ENCODE measurements at places on chromosomes 1 and 21.
A peak's percentile ranks its signal among the peaks of the same experiment; 100 is the strongest.

- DNase-seq: no peak
Measured at GRCh38 chr1:231091415-231091814, 51.4 kb upstream of the FAM89A start.

GRCh38 chr1:21247892-21248715 is 42.2 kb downstream of the ECE1 start:
- DNase-seq: no peak

DNA sequence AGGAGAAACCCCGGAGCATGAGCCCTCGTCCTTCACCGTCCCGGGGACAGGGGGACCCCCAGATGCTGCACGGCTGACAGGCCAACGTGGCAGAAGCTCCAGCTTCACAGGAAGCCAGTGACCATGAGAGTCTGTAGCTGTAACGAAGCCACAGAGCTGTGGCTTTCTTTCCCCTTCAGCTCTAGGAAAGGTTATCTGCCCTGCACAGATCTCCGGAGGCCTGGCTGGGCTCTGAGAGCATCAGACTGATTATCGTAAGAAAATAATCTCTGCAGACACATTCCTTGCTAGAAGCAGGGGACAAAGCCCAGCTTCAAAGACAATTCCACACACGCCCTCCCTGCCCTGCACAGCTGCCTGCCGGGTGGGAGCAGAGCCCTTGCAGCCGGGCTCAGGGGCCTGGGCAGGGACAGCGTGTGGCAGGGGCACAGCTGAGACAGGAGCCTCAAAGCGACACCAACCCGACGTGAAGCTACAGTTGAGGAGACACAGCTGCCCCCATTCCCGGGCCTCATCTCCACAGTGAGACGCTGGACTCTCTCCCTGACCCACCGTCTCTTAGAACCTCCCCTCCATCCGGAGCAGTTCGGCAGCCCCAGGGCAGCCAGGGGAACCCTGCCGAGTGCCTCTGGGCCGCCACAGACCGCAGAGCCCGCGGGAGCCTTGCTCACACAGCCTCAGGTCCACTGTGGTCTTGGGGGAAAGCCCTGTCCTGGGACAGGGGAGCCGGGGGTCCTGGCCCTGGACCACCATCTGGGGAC is 30.6 kb downstream of the POFUT2 start:
- no peak for DNase-seq

- no peak for DNase-seq
Measured at GRCh38 chr1:23862640-23863039, 5.5 kb downstream of the FUCA1 start.

GRCh38 chr1:161382214-161383019 is 14.7 kb upstream of the CFAP126 start:
- DNase-seq: peak; percentile 35

GRCh38 chr21:44819283-44820243 is 1.7 kb upstream of the SUMO3 start:
- no peak for DNase-seq

DNA sequence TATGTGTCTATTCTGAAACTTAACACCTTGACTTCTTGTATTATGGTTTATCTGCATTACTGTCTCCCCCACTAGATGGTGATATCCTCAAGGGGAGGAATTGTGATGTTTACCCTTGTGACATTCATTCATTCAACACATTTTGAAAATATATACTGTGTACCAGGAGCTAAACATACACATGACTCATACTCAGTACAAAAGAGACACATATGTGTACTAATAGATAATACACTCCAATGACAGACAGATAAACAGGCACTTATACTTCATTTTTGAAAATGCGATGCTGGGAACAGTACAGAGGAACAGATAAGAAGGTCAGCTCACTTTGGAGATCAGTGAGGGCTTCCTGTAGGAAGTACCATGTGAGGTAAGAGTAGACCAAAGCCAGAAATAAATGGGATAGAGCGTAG is 8.9 kb upstream of the RAB3GAP2 start:
- DNase-seq: no peak

DNA sequence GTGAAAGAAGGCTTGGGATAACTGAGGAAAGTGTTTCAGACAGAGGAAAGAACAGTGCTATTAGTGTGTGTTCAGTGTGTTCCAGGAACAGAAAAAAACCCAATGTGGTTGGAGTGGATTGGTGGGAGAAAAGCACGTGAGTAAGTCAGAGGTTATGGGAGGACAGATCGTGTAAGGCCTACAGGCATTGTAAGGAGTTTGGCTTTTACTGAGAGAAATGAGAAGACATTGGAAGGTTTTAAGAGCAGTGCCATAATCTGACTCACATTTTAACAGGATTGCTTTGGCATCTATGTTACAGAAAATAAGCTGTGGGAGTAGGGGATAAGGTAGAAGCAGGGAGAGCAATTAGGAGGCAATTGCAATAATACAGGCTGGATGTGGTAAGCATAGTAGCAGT is 4.8 kb downstream of the ARPC5 start:
- DNase-seq: peak; percentile 23

- peak; percentile 80 for DNase-seq
Measured at GRCh38 chr1:30670240-30671060, 52.9 kb downstream of the MATN1 start.

GRCh38 chr1:47778280-47778679 is 218.9 kb downstream of the TRABD2B start:
- DNase-seq: no peak

DNA sequence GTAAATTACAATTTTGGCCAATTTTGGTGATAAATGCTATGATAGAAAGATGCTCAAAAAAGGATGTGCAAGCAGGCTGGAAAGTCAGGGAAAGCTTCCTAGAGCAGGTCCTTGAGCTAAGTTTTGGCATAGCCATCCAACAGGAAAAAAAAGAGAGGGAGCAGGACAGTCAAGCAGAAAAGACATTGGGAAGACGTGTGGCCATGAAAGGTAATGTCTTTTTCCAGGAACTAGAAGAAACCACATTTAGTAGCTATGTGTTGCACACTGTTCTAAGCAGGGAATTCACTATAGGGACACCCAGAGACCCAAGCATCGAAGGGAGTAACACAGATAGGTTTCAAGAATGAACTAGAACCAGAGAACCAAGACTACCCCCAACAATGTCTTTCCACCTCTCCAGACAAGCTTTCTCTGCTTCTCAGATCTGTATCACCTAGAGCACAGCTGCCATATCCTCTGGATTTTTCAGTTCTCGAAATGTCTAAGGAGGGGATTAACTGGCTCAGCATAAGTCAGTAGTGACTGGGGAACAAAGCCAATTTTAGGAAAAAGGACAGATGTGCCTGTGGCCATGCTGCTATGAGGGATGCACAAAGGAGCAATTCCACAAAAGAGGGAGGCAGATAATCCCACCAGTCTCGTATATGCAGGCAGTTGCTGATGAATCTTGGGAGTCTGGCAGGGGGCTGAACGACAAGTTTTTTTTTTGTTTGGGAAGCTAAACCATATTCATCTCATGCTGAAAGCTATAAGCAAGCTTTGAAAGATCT is 97.1 kb upstream of the DAB1 start:
- DNase-seq: no peak

DNA sequence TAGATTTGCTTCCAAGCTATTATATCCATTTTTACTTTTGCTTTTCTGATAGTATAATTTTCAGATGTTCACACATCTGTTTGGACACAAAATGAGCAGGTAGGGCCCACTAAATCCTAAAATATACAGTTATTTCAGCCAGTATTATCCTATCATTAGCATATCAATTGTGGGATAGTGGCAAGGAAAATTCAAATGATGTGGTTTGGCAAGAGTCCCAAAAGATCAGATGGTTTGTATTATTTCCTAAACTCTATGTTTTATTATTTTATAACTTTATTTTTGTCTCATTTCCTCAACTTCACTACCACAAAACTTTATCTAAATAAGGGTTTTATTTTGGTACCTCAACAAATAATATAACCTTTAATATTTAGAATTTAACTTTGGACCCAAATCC is 1659.6 kb downstream of the NCAM2 start:
- no peak for DNase-seq

GRCh38 chr1:32538887-32539583 is at the start of gene ZBTB8A:
Gene ZBTB8A, plus strand, starts transcription at chr1:32539427. Its CDS starts 53,505 bp downstream, at chr1:32592932.
- peak; percentile 24 for DNase-seq

DNA sequence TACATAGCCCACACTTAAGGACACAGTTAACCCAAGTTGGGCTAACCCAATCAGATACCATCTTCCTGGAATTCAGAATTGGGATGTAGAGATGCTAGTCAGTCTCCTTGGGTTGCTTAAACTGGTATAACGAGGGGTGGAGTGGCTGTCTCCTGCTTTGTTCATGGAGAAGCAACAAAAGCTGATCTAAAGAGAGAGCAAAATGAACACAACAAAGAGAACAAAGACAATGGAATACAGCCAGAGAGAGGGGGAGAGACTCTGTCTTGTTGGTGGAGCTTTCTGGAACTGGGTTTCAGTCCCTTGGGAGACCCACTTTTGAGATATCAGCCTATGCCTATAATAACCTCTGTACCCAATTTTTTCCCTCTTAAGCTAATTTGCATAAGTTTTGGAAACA is 138.1 kb downstream of the ATG4C start:
- no peak for DNase-seq

DNA sequence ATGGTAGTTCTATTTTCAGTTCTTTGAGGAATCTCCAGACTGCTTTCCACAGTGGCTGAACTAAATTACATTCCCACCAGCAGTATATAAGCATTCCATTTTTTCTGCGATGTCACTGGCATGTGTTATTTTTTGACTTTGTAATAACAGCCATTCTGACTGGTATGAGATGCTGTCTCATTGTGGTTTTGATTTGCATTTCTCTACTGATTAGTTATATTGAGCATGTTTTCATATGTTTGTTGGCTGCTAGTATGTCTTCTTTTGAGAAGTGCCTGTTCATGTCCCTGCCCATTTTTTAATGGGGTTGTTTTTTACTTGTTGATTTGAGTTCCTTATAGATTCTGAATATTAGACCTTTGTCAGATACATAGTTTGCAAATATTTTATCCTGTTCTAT is 87.9 kb downstream of the RPS6KC1 start:
- DNase-seq: no peak

- DNase-seq: no peak
Measured at GRCh38 chr1:44701141-44701573, 26.6 kb downstream of the ARMH1 start.

DNA sequence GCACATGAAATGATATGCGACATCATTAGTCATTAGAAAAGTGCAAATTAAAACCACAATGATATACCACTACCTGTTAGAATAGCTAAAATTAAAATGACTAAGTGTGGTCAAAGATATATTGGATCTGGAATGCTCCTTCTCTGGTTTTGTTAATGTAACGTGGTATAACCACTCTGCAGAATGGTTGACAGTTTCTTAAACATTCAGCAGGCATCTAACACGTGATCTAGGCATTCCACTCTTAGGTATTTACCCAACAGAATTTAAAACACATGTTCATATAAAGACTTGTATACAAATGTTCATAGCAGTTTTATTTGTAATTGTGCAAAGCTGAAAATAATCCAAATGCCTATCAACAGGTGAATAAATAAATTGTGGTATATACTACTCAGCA is 165.0 kb upstream of the PLXNA2 start:
- no peak for DNase-seq

- no peak for DNase-seq
Measured at GRCh38 chr1:88645886-88646285, 38.2 kb upstream of the PKN2 start.

- DNase-seq: peak; percentile 93
Measured at GRCh38 chr1:172917972-172918371, 132.8 kb downstream of the TNFSF18 start.

Measured in GM04503 (cell line).